ENCODE measurements at places on chromosomes 7 and 10.
A peak's percentile ranks its signal among the peaks of the same experiment; 100 is the strongest.

DNA sequence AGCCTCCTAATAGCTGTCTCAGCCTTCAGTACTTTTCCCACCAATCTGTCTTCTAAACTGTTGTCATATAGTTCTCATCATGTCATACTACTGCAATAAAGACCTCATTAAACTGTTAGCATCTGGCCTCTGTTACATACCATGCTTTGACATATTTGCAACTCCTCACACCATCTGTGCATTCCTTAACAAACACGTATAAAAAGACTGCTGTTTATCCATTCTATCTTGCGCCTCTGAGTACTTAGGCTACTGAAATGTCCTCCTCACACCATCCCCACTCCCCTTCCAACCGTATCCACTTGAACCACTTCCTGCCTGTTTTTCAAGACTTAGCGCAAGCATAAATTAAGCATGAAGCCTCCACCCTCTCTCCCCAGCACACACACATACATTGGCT, 41.6 kb downstream of the SLC16A9 start:
- no peak for DNase-seq

DNA sequence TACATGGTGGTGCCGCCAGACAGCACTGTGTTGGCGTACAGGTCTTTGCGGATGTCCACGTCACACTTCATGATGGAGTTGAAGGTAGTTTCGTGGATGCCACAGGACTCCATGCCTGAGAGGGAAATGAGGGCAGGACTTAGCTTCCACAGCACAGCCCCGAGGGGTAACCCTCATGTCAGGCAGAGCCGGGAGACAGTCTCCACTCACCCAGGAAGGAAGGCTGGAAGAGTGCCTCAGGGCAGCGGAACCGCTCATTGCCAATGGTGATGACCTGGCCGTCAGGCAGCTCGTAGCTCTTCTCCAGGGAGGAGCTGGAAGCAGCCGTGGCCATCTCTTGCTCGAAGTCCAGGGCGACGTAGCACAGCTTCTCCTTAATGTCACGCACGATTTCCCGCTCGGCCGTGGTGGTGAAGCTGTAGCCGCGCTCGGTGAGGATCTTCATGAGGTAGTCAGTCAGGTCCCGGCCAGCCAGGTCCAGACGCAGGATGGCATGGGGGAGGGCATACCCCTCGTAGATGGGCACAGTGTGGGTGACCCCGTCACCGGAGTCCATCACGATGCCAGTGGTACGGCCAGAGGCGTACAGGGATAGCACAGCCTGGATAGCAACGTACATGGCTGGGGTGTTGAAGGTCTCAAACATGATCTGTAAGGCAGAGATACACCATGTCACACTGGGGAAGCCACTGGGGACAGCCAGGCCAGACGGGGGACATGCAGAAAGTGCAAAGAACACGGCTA, 104.6 kb upstream of the TNRC18 start:
- no peak for DNase-seq

DNA sequence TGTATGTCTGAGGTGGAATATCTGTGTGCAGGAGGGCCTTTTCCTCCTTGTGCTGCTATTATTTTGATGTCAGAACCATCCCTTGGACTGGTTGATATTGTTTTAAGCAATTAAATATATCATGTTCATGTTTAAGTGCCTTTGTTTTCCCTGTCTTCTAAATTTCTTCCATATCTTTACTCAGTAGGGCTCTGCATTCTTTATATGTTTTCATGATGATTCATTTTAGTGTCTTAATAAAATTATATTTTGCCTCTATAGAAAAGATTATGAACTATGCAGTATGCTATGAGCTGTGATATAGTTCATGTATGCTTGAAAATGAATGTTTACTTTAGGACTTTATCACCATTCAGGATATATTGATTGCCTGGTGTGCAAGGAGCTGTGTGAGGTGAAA, 34.8 kb downstream of the AHR start:
- no peak for DNase-seq

DNA sequence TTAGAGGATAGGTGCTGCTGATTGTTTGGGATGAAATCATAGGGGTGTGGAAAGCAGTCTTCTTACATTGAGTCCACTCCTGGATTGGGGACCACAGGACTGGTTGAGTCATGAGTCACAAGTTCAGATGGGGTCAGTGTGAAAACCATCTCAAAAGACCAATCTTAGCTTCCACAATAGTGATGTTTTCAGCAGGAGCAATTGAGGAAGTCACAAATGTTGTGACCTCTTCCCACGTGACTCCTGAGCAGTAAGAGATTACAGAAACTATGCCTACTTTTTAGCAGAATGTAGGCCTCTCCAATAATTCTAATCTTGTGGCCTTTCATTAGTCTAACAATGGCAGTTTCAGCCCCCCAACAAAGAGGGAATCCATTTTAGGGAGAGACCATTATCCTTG, 256.9 kb upstream of the CDC14C start:
- DNase-seq: no peak

DNA sequence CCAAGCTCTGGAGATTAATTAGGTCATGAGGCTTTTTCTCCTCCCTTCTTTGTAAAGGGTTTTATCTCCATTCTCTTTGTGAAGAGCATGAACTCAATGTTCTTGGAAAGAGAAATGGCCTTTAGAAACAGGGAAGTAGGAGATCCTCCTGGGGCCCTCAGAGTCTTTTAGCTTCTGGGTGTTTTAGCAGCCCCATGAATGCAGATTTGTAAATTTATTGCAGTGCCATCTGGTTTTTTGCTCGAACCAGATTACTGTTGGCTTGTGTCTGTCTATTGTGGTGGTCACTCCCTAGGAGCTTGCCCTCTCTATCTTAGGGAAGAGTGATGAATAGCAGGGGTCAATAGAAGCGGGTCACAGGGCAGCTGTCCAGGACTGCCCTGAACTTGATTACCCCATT, 110.6 kb downstream of the BTRC start:
- no peak for DNase-seq

- no peak for DNase-seq
Measured at GRCh38 chr10:33022691-33023090, 64.7 kb upstream of the ITGB1 start.

DNA sequence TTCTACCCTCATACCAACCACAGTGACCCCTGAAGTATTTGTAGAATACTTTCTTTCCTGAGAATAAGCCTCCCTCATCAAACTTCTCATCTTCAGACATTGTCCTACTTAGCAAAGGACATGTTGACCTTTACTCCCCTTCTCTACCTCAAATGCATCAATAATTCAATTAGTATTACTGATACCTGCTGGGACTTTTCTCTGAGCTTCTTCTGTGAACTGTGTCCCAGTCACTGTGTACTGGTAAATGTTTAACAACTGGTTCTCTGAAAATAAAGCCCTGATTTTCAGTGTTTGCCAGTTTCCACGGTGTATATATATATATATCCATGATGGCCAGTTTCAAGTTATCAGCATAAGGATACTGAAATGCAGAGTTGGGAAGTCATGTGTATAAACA, 12.2 kb downstream of the PANK1 start:
- DNase-seq: no peak

GRCh38 chr7:44796034-44796503, 412 bp upstream of the PPIA start:
- peak; percentile 55 for DNase-seq

DNA sequence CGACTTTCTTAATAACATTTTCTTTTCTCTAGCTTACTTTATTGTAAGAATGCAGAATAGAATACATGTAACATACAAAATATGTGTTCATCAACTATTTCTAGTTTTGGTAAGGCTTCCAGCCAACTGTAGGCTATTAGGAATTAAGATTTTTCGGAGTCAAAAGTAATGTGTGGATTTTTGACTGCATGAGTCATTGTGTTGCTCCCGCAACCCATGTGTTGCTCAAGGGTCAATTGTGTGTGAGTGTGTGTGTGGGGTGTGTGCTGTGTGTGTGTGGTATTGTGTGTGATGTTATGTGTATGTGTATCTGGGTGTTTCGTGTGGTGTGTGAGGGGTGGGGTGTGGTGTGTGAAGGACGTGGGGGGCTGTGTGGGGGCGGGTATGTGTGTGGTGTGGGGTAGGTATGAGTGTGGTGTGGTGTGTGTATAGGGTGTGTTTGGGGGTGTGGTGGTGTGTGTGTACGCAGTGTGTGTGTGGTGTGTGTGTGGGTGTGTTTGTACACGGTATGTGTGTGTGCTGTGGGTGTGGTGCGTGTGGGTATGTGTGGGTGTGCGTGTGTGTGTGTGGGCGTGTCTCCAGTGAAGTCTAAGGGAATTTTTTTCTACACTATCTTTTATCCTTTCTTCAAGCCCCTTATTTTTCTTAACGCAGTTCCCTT, 60.5 kb downstream of the RSU1 start:
- no peak for DNase-seq

DNA sequence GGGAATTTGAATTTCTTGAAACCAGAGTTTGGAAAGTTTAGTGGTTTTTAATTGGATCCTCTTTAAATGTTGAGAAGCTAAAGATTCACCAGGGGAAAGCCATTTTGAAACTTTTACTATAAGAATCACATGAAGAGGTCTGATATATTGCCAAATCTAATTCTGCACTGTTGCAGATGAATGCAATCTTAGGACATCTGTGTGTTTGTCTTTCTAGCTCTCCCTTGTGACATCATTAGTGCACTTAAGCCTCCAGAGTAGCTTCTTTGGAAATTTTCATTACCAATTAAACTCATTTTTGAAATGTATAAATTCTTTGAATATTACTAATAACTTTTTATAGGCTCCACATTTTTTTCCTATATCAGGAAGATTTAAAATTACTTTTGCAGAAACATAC, 160.2 kb downstream of the BICC1 start:
- no peak for DNase-seq

GRCh38 chr10:57785068-57785467, 482.6 kb downstream of the IPMK start:
- no peak for DNase-seq

DNA sequence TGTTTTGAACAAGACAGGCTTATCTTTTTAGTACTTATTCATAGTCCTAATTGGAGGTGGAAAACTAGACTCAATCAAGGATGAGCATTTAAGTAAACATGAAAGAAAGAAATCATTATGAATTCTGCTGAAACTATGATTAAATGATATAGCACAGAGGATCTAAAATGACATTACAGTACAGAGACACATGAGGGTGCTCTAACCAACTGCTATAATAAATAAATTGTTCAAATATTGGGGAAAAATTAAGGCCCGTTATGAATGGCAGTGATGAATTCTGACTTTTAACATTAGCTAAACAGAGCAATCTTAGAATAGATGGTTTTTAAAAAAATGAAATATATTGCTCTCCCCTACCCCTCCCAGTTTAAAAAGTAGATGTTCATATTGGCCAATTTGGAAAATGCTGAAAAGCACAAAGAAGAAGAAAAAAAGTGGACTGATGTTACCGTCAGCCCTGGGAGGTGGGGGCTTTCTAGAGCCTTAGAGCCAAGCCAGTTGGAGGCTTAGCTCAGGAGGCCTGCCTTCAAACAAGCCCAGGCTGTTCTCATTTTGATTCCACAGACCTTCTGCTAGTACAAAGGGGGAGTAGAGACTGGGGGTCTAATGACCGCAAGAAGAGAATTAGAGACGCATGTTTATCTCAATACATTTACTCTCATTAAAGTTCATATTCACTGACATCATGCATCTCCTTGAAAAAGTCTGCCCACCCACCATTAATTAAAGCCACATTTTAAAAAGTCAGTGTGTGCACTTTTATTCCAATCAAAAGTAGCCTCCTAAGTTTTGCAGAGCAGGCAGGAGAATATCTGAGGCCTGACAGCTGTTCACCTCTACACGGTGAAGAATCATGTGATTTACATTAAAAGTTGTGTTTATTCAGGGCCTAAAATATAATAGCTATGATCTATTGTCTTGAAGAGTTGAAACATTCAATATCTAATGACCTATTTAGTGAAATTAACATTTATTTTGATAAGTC, 10.0 kb downstream of the WNT2 start:
- DNase-seq: no peak

DNA sequence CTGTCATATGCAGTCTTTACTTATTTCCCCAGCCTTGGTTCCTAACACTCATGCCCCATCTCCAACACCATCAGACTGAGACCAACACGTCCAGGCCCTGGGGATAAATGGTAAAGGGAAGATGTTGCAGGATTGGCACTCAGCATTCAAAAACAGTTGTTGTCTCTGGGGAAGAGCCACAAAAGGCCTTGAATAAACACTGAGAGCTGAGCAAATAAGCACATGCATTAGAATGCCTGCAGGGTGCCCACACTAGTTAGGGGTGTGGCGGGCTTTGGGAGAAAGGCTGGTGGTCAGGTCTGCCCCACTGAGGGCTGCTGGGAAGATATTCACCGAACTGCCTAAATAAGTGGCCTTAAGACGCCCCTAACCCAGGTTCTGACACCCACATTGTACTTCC, 391.0 kb downstream of the GFRA1 start:
- no peak for DNase-seq

DNA sequence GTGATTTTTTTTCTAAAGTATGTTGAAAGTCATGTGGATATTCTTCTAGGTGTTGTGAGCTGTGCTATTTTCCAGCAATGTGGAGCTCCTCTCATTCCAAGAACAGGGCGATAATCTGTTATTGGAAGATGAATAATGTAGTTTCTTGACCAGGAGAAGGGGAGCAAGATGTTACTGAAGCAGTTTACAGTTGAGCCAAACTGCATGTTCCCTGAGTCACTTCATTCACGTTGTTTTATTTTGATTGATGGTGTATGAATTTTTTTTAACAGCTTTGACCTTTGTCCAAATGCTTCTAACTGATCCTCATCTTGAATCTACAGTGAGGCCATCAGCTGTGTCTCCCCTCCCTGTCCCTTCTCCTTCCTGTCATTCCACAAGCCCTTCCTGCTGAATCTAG, 277.1 kb upstream of the KLF6 start:
- no peak for DNase-seq

GRCh38 chr7:35553519-35553918, 141.4 kb downstream of the HERPUD2 start:
- no peak for DNase-seq

DNA sequence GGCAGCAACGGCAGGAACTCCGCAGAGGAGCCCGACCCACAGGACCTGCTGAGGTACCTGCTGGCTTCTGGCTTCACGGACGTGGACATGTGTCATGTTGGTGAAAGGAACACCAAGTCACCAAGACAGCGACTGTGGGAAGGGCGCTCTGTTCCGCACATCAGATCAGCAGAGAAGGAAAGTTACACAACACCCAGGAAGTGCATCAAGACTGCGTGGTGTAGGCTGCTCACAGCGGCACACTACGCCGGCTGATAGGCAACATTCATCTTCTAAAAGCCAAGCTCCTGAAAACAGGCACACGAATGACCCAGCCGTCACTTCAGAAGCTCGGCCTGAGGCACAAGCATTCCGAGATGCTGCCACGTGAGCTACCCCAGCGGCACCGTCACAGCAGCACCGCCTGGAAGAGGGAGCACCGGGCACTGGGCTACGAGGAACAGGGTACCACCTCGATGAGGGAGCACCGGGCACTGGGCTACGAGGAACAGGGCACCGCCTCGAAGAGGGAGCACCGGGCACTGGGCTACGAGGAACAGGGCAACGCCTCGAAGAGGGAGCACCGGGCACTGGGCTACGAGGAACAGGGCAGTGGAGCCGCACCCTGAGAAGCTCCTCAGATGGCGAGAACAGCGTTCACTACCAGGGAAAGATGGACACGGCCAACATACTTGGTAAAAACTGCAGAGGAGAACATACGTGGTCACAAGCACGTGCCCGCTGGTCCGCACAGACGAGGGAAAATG, 86.7 kb downstream of the MAD1L1 start:
- DNase-seq: no peak
